Smooth muscle cell of the pulmonary artery (primary cell): ENCODE measurements at places on chromosomes 1 and 21. TPM values are rescaled to one million over a fixed set of nuclear protein-coding genes. Genes with fewer than 3 reads are reported as not detected.

The DCST2 gene
- 0.07 TPM in 1 of 2 replicates, not detected in the other for total RNA-seq

The AUNIP gene
- 0.30 and 0.78 TPM in 2 replicates for total RNA-seq

The PLA2G4A gene
- 20.1 and 41.2 TPM in 2 replicates for total RNA-seq

The GPR37L1 gene
- 0.03 TPM in 1 of 2 replicates, not detected in the other for total RNA-seq

The CLDN19 gene
- total RNA-seq, result not detected in 2 replicates

The HUNK gene
- not detected in 2 replicates for total RNA-seq

The HTR6 gene
- total RNA-seq, result 0.07 TPM in 1 of 2 replicates, not detected in the other

The RGS18 gene
- total RNA-seq, result 0.07 TPM in 1 of 2 replicates, not detected in the other

The RAB29 gene
- total RNA-seq, result 29.3 and 32.3 TPM in 2 replicates

The CELA2A gene
- 0.20 TPM in 1 of 2 replicates, not detected in the other for total RNA-seq

The AMY1A gene
- total RNA-seq, result not detected in 2 replicates

The KLHDC8A gene
- not detected in 2 replicates for total RNA-seq

The SLC44A5 gene
- 0.85 and 2.2 TPM in 2 replicates for total RNA-seq

The RYR2 gene
- under 0.01 TPM in 1 of 2 replicates, not detected in the other for total RNA-seq

The TDRD5 gene
- total RNA-seq, result not detected in 2 replicates

The NUF2 gene
- 2.4 and 7.0 TPM in 2 replicates for total RNA-seq

The ZMYND12 gene
- 1.3 and 1.9 TPM in 2 replicates for total RNA-seq

The DUSP10 gene
- 7.3 and 17.3 TPM in 2 replicates for total RNA-seq

The BACE2 gene
- 120 and 146 TPM in 2 replicates for total RNA-seq

The CFAP74 gene
- not detected in 2 replicates for total RNA-seq

The PTCH2 gene
- total RNA-seq, result 0.26 and 0.33 TPM in 2 replicates

The IL20 gene
- not detected in 2 replicates for total RNA-seq

The CCDC27 gene
- not detected in 2 replicates for total RNA-seq

The FAM151A gene
- total RNA-seq, result not detected in 2 replicates

The PFKFB2 gene
- 5.5 and 9.5 TPM in 2 replicates for total RNA-seq

The NBPF4 gene
- total RNA-seq, result 0.13 TPM in 1 of 2 replicates, not detected in the other

The USP48 gene
- 46.3 and 48.4 TPM in 2 replicates for total RNA-seq

The REN gene
- not detected in 2 replicates for total RNA-seq

The PTGER3 gene
- 2.8 and 16.2 TPM in 2 replicates for total RNA-seq

The INKA2 gene
- total RNA-seq, result 6.6 and 51.3 TPM in 2 replicates

The CLIC6 gene
- not detected in 2 replicates for total RNA-seq

The NECTIN4 gene
- 0.07 and 0.13 TPM in 2 replicates for total RNA-seq

The IGSF9 gene
- 0.36 TPM in 1 of 2 replicates, not detected in the other for total RNA-seq

The PLPP3 gene
- 49.2 and 306 TPM in 2 replicates for total RNA-seq

The FLG2 gene
- total RNA-seq, result not detected in 2 replicates

The GPR25 gene
- not detected in 2 replicates for total RNA-seq
